Eye (tissue), 1 donor: ENCODE measurements at places on chromosomes 2 and 18.

- DNase-seq: peak; percentile 85
These were observed 163.4 kb downstream of the LDLRAD4 start for GRCh38 chr18:13381944-13382365.

- DNase-seq: peak; percentile 85
These were observed 17.8 kb downstream of the MYO1B start for GRCh38 chr2:191263050-191263449.

DNA sequence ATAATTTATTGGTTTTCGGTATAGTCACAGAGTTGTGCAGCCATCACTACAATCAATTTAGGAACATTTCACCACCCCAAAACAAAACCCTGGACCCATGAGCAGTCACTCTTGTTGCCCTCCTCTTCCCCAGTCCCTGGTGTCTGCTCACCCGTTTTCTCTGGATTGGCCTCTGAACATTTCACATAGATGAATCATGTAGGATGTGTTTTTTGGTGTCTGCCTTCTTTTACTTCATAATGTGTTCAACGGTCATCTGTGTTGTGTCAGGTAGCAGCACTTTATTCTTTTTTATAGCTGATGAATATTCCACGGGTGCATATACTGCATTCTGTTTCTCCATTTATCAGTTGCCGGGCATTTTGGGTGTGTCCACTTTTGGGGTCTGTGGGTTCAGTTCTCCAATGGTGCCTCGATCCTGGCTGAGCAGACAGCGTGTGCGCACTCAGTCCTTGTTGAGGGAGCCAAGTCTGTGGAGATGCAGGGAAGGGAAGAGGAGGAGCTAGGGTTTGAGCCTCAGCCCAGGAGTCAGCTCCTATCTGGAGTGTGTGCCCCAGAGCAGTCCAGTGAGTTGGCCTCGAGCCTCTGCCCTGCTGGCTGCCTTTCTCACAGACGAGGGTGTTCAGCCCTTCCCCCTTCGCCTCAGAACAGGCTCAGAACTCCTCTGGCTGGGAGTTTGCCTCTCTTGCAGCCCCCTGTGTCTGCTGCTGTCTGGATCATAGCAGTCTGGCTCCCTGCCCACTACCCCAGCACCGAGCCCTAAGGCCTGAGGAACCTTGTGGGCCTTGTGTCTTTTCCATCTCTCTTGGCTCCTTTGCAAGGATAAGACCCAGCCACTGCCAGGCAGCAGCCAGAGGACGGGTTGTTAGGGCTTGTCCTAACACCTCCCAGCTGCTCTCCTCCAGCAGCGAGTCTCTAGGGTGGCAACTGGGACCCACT is 18.0 kb downstream of the C2orf74 start:
- no peak for DNase-seq

- no peak for DNase-seq
These were observed 63.9 kb downstream of the LRRFIP1 start for GRCh38 chr2:237691029-237691907.

DNA sequence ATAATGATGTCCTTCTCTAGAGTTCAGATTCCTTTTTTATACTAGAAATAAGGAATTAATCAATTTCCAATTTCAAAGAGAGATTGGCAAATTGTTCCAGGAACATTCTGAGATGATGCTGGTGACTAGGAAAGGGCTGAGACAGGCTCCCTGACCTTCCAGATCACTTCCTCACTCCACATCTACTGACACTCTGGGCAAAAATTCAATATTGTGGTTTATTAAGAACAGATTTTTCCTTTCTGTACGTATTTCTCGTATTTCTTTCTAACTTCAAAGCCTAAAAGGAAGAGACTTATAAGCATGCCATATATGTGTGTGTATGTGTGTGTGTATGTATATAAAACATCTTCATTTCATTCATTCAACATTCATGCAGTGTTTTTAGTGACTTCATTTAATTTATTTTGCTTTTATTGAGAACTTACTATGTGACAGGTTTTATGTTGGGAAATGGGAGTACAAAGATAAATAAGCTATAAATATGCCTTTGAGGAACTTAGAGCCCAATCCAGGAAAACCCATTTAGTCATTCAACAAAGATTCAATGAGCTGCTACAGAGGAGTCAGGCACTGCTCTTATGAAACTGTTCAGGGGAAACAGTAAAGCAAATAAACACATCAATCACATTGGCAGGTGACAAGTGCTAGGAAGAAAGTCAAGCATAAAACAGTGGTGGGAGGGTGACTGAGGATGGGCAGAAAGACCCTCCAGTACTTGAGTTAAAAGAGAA is 137.9 kb downstream of the RDH14 start:
- DNase-seq: no peak

DNA sequence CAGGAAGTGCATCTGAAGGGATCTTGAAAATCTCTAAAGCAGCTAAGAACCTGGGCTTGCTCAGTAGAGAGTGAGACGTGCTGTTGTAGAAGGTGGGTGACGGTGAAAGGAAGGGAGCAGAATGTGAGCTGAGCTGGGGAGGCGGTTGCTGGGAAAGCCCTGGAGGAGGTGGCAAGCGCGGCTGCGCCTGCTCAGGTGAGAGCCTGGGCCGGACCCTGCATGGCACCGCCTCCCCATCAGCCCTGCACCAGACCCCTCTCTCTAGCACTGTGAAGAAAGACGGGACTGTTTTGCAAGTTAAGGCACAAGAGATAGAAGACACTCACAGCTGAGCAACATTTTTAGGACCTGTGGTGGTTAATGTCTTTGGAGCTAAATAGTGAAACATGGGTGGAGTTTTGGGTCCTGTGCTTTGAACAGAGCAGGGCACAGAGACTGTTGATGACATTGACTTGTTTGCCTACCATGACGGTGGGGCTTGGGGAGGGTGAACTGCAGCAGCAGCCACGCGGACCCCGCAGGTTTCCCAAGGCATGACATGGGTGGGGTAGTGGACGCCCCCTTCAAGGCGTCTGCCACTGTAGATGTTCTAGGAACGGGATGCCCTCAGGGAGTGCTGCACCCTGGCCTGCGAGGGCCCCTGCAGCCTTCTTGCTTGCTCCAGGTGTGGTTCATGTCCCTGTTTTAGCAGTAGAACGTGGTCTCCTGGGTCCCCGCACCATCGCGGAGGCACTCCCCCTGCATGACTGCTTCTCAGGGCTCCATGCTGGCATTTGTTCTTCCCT is 245.3 kb downstream of the TSN start:
- DNase-seq: no peak

GRCh38 chr18:8803957-8804356 is 98.6 kb downstream of the MTCL1 start:
- no peak for DNase-seq

- peak; percentile 60 for DNase-seq
These were observed 10.3 kb upstream of the FZD7 start for GRCh38 chr2:202023198-202023903.
